NCI-H446 treated with DMSO at 0.1 percent for 48 hours (cell line): ENCODE measurements at places on chromosomes 1 and 21.

GRCh38 chr1:178472531-178472930 lies 24.2 kb downstream of the CLEC20A start:
- no peak for DNase-seq

GRCh38 chr1:18913065-18913835 lies 10.9 kb upstream of the ALDH4A1 start:
- DNase-seq: no peak

DNA sequence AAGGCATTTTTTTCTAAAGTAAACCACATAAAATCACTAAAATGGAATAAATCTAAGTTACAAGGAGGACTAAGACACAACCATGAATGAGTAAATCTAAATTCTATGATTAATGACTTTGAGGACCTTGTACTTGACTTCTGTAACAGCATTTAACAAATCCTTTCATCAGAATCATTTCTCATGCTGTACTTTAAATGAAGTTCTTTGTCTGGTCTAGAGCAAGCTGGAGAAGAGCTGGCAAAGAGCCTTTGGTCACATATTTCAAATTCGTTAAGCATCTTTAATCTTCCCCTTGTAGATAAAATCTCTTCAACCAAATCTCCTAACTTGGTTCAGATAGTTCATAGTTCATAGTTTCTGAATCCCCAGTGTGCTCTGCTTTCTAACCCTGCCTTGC lies 405.4 kb downstream of the PTPRC start:
- DNase-seq: no peak

DNA sequence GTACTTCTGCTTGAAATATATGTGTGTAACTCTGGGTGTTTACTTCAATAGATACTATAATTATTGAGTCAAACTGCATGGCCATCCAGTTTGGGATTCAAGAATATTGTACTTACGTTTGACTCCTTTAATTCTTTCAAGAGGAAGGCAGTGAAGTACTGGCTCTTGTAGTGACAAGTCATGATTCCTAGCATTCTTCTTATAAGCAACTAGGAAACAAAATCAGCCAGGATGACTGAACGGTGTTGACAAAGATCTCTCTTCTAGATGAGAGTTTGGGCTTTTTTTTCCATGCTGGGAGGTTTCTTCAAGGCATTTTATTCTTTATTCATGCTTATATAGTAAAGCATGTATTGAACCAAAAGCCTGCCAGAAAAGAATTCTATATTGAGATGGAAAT lies 58.3 kb downstream of the CLEC20A start:
- no peak for DNase-seq

DNA sequence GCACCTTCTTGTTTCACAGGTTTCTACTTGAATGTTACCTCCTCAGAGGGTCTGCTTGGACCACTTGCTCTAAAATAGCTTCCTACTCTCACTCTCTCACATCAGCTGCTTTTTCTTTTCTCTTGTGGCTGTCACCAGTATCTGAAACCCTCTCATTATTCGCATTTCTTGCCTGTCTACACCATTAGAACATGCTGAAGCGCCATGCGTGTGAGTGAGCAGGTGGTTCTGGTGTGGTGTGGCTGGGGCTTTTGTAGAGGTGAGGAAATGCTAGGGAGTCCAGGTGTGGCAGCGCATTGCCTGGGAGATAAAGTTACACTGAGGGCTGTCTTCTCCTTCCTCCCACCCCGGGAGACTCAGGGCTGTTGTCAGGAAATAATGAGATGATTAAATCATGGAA lies 4.1 kb downstream of the ZNF362 start:
- no peak for DNase-seq

DNA sequence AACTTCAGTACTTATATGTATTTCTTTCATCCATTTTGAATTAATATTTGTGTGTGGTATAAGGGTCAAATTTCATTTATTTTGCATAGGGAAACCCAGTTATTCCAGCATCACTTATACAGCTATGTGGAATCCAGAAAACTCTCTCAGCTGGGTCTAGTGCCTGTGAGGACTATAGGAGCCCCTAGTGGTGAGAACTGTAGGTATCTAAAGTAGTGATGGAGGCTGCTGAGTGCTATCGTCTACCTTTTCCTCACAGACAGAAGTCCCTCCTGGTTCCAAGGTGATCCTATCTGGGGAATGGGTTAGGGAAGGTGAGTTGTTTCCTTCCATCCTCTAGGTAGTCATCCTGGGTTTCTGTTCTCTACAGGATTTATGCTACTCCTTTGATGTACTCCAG lies 352.0 kb upstream of the C1orf87 start:
- DNase-seq: no peak

- peak; percentile 78 for DNase-seq
These were observed 536.6 kb upstream of the NR5A2 start for GRCh38 chr1:199490769-199491527.

- DNase-seq: no peak
These were observed 22.6 kb downstream of the NPL start for GRCh38 chr1:182811975-182812722.

DNA sequence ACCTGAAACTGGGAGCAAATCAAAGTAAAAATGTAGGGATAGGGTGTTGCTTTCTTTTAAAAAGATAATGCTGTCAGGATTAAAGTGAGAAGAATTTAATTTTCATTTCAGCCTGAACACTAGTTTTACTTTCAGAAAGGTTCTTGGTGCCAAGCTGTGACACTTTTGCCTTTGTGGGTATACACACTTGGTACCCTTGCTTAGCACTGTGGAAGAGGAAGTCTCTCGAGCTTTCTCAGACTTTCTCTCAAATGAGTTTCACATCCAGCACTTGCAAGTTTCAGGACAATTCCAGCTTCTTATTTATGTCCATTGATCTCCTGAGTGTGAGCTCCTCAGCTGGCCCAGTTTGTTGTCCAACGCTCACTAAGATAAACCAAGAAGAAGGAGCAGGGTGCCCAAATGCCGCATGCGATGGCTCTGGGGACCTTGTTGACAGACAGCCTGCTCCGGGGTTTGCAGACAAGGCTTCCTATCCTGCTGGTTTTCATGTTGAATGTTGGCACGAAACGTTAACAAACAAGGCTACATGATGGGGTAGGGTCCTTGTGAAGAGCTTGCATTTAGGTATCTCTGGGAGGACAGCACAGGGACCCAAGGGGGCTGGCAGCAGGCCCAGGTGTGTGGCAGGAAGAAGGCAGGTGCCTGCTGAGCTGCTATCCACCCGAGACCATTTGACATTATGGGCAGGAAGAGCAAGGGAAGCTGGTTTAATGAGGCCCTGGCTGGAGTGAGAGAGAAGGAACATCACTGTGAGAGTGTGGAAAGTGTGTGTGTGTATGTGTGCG lies 79.7 kb downstream of the POFUT2 start:
- DNase-seq: no peak

GRCh38 chr21:32403201-32403777 lies 9.2 kb upstream of the EVA1C start:
- no peak for DNase-seq

DNA sequence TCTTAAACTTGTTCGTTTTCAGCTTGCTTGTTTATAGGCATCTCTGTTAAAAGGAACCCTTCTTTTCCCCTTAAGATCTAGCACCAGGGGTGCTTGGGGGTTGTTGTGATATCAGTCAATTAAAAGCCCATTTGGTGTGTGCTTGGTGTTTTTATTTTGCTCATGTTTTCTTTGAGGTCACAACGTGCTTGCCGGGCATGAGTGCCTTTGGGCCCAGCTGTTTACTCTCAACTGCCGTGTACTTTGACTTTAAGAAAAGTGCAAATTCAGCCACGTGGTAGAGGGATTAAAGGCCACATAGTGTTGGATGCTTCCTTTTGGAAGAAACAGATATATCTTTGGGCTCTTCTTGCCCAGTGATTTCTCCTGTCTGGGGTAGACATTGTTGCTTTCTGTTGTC lies 10.5 kb downstream of the ARID1A start:
- no peak for DNase-seq

DNA sequence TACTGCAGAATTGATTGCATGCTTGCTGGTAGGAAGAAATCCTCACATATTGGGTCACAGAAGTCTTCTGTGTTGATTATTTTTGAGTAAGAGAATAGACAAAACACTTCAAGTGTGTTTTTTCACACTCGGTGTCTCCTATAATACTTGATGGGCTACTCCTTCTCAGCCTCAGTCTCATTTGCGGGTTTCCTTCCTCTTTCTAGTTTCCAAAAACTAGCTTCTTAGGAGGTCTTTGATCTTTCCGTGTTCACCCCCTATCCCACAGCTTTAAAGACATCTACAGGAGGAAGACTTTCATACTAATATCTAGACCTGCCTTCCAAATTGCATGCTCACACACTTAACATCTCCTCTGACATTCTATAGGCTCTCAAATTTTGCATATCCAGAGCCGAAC lies 40.7 kb upstream of the NTPCR start:
- no peak for DNase-seq

DNA sequence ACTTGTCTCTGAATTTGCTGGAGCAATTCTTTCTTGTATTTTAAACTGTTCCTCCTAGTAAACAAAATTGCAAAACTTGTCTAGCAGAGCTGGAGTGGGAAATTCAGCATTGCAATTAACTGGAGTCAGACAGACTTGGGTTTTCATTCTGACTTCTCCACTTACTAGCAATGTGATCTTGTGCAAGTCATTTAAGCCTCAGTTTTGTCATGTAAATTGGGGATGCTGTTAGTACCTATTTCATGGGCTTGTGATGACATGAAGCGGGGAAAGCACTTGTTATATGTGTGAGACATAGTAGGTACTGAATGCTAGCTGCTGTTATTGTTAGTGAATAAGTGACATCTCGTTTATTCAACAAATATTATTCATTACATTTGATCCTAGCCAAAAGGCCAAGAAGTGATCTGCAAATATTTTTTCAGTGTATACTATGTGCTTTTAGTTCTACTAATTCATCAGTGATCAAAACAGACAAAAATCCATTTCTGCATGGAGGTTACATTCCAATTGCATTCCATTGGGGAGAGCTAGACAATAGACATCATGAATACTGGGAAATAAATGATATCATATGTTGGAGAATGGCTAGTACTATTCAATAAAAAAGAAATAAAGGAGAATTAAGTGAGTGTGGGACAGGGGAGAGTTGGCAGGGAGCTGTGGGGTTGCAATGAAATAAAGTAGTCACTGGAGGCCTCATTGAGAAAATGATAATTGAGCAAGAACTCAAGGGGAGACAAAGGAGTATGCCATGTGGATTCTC lies 47.1 kb downstream of the CACHD1 start:
- DNase-seq: no peak

DNA sequence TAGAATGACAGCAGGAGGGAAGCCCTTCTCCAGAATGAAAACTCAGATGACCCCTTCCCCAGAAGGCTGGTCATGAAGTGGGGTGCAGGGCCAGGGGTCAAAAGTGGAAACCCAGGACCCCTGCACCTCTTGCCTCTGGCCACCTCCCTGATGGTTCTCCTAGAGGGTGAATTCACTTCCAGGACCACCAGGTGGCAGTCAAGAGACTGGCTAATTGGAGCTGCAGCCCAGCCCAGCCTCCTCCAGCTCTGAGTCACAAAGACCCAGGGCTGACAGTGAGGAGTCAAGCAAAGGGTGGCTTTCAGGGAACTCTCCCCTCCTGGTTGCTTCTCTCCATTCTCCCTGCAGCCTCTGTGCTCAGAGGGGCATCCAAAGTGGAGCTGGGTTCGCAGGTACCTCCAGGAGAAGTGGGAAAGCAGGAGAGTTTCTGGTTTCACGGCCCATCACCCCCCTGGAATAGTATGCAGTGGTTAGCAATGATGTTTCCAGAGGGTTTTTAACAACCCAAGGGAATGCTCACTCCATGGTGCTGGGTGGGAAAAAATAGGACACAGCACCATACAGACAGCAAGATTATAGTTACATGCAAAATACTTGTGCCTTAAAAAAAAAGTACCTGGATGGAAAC lies 6.1 kb upstream of the EPHB2 start:
- peak; percentile 60 for DNase-seq

GRCh38 chr1:168217664-168218063 lies 8.1 kb upstream of the SFT2D2 start:
- no peak for DNase-seq

DNA sequence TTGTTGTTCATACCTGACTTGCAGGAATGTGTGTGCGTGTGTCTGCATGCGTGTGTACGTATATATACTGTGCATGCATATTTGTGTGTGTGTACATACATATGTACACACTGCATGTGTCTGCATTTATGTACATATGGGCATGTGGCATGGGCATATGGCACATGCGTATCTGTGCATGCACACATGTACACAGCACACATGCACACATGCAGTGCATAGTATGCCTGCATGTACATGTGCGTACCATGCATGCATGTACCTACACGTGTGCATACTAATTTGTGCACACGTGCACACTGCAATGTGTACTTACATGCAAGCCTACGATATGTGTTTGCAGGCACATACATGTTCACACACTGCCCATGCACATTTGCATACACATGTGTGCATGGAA lies 43.9 kb downstream of the GALNT2 start:
- DNase-seq: no peak

GRCh38 chr1:154324241-154324640 lies 1.1 kb upstream of the ATP8B2 start:
- DNase-seq: no peak

DNA sequence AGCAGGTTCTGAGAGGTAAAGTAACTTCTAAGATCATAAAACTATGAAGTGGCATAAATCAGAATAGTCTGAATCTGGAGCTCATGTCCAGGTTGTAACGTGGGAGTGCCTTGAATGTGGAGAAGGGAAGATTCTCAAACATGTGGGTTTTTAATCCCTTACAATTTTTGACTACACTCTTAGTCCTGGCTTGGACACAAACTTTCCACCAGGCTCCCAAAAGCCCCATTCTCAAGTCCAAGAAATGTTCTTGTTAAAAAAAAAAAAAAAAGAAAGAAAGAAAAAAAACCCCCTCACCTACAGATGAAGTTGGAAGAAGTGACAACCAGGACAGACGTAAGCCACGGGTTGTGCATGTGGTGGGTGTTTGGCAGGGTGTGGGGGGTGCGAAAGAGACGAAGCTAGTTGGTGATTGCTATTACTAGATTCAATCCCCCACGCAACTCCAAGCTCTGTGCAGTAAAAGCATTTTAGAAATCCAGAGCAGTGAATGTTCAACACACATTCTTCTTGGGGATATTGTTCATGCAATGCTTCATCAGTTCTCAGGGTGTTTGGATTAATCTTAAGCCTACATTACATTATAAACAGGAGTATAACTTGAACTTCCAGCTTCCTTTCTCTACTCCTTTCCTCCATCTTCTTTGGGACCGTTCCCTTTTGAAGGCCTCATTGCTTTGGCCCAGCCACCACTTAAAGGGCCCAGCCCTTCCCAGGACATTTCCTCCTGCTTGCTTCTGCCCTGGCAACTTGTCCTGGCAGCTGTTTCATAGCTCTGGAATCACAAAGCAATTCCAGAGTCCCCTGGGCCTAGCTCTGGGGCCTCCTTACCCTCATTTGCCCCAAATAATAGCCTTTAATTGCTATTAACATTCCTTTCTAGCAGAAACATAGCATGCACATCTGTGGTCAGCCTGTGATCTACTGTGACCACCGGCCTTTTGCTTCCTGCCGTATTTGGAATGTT lies 41.8 kb downstream of the PHC2 start:
- DNase-seq: no peak

DNA sequence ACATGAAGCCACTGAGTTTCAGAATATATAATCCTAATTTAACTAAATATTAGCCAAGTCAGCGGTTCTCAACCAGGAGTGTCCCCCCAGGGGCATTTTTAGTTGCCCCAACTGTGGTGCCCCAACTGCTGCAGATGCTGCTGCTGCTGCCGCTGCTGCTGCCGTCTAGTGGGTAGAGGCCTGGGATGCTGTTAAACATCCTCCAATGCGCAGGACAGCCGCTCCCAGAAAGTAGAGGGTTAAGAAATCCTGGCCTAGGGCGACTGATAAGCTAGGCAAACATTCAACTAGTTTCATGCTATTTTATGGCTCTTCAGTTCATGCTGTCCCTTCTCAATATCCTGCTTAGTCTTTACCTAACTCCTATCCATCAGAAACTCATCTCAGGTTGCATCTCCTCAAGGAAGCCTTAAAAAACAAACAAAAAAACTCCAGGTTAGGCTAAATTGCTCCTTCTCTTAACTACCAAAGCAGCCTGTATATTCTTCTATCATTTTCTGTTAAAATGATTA lies 9.9 kb upstream of the DCAF6 start:
- DNase-seq: no peak
